ENCODE measurements at places on chromosomes 13 and 19. TPM values are rescaled to one million over a fixed set of nuclear protein-coding genes. Genes with fewer than 3 reads are reported as not detected.

DNA sequence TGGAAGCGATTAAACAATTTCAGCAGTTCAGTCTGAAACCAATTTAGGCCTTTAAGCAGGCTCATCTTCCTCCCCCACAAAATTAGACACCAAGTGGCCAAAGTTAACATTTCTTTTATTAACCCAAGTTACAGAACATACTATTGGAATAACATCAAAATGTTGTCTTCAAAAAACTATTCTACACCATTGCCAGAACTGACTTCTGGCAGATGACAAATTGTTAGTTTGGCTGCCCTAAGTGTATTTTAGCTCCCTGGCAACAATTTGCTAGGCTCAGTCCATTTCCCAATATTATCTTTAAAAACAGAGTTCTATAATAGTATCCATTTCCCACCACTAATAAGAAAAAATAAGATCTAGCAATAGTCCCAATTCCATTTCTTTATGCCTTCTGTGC, 107.8 kb downstream of the SGCG start:
- no peak for DNase-seq

GRCh38 chr19:53517114-53517741, 20.7 kb upstream of the ZNF331 start:
- no peak for DNase-seq

- DNase-seq = no peak
These were observed 26.5 kb upstream of the LSM14A start for GRCh38 chr19:34145741-34146202.

The ALOX5AP gene
- total RNA-seq = 14.8 TPM

The CDX2 gene
- 0.17 TPM for total RNA-seq

The NLRP4 gene
- not detected for total RNA-seq

The CGB8 gene
- total RNA-seq = not detected

GRCh38 chr13:101624210-101624922, 171.9 kb downstream of the ITGBL1 start:
- DNase-seq = no peak

The ERICH4 gene
- total RNA-seq = not detected

GRCh38 chr13:38685974-38686576, 802 bp upstream of the FREM2 start:
- DNase-seq = no peak

The ISYNA1 gene
- total RNA-seq = 16.4 TPM

The TDRD3 gene
- total RNA-seq = 16.1 TPM
